NCI-H460 (cell line): ENCODE measurements at places on chromosomes 11 and 22. TPM values are rescaled to one million over a fixed set of nuclear protein-coding genes. Genes with fewer than 3 reads are reported as not detected.

DNA sequence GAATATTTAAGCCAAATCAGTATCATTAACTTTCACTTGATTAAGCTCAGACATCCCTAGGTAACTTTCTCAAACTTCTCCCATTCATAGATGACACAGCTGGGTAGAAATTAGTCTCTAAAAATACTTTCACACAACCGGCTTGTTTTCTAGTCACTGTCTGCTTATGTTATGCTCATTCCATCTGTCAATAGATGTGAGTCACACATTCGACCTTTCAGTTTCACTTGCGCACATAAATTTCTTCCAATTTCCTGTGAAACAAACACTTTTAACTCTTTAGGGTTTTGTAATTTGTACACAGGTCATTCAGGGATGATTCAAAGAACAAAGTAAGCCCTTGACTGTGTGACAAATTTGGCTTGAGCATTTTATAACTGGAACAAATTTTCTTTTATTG, 723.0 kb downstream of the KCNA4 start:
- DNase-seq: peak; percentile 44

DNA sequence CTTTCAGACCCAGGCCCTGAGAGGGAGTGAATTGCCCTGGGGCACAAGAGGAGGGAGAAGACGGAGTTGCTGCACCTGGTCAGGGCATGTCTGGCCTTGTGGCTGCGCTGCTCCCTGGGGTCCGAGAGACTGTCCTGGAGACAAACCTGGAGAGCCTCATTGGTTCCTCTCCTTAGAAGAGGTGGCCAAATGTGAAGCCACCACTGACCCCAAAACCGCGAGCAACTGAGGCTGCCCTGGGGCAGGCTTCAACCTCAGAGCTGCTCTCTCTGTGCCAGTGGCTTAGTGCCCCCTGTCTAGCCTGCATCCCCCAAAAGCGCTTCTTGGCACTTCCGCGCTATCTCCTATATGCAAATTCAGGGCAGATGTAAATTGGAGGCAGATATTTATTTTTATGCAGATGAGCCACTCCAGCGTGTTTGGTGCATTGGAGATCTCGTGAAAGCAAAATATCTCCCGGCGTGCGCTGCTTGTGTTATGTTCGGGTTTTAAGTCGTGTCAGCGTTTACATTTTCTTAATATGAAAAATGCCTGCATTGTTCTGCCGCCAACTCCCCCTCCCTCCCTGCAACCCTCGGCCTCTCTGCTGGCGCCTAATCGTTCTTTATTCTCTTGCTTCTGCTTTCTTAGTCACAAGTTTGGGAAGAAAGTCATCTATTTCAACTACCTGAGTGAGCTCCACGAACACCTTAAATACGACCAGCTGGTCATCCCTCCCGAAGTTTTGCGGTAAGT, 69.5 kb downstream of the ARHGAP8 start:
- no peak for DNase-seq

- DNase-seq: no peak
These were observed 99.0 kb downstream of the BRD1 start for GRCh38 chr22:49728570-49729271.

DNA sequence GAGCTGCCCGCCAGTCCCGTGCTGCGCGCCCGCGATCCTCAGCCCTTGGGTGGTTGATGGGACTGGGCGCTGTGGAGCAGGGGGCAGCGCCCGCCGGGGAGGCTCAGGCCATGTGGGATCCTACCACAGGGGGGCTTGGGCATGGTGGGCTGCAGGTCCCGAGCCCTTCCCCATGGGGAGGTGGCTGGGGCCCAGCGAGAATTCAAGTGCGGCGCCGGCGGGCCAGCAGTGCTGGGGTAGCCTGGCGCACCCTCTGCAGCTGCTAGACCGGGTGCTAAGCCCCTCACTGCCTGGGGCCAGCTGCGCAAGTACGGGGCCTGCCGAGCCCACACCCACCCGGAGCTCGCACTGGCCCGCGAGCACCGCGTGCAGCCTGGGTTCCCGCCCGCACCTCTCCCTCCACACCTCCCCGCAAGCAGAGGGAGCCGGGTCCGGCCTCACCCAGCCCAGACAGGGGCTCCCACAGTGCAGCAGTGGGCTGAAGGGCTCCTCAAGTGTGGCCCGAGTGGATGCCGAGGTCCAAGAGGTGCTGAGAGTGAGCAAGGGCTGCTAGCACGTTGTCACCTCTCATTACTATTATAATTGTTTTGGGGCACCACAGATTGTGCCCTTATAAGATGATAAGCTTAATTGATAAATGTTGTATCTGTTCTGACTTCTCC, 333.2 kb downstream of the CASP12 start:
- DNase-seq: no peak

DNA sequence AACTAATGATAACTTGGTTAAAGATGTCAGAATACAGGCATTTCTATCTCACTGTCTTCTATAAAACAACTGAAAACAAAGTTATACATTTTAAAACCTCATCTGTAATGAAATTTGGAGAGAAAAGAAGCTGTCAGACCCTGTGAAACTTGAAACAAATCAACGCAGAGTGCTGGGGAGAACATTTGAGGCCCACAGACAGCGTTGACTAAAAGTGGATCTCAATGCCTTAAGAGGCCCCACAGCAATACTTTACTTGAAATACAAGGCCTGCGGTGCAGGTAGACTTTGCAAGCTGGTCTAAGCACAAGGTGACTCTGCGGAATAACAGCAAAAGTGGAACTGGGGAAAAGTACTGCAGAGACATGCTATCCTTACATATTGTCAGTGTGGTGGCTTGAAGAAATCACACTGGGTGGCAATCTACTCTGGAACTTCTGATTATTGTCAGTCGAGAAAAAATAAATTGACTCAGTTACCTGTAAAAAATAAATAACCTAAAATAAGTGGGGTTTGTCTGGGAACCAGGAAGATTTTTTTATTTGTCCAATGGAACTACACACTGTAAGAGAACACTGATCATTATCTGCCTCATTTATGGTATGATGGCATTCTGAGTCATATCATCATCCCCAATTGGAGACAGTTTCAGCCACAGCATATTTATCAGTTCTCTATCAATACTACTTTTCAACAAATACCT, 138.9 kb downstream of the LUZP2 start:
- DNase-seq: no peak

GRCh38 chr11:9001736-9002135, 2.1 kb downstream of the NRIP3 start:
- DNase-seq: peak; percentile 78

GRCh38 chr11:10072142-10072541, 221.9 kb downstream of the SBF2 start:
- no peak for DNase-seq

Gene TSSK2
- total RNA-seq: not detected in 2 replicates

DNA sequence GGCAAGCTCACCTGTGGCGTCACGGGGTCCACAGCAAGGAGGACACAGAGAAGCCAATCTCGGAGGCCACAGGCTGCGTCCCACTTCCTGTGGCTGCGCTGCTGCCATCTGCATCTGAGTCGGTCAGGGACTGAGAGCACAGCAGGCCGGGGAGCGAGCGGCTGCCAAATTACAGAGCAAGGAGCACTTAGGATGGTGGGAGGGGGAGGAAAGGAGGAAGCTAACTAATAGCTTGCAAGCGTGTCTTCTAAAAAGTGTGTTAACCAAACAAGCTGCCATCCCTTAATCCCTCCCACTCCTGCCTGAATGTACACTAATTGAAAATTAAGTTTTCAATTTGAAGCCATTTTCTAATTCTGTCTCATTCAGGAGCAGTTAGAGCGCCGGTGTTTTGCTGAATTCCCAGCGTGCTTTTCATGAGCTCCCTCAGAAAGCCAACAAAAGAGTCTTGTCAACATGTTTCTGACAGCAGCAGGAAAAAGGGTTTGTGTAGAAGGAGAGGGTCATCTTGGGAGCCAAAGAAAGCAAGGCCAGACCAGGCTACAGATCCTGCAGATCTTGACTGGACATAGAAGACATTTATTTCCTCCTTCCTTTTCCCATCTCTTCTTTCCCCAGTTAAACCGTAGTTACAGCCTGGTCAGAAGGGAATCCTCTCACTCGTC, 42.4 kb upstream of the API5 start:
- DNase-seq: no peak

Gene ADORA2A
- 0.72 and 0.95 TPM in 2 replicates for total RNA-seq

GRCh38 chr22:36935313-36935610, 21.8 kb downstream of the CSF2RB start:
- DNase-seq: no peak

- DNase-seq: no peak
These were observed 895 bp downstream of the TEAD1 start for GRCh38 chr11:12674936-12675696.

- no peak for DNase-seq
These were observed 26.4 kb upstream of the ADORA2A start for GRCh38 chr22:24400726-24401596.

GRCh38 chr22:43478621-43479300, 66.9 kb downstream of the MPPED1 start:
- DNase-seq: no peak

DNA sequence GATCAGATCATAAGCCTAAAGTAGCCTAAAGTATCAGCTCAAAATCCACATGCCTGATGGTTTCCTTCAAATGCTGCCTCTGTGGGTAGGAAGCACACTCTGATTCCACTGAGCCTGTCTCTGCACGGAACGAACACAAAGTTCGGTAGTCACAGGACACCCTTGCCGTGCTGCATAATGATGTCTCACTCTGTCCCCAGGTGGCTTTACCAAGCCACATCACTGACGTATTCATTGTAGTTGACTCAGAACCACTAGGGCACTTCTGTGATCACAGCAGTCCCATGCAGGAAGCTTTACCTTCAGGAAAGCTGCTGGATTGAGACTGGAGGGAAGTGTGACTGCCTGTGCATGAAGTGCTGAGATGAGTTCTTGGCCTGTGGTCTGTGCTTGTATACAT, 147.7 kb downstream of the ATXN10 start:
- DNase-seq: no peak

- no peak for DNase-seq
These were observed 86.1 kb upstream of the ZBED5 start for GRCh38 chr11:10943968-10944367.

DNA sequence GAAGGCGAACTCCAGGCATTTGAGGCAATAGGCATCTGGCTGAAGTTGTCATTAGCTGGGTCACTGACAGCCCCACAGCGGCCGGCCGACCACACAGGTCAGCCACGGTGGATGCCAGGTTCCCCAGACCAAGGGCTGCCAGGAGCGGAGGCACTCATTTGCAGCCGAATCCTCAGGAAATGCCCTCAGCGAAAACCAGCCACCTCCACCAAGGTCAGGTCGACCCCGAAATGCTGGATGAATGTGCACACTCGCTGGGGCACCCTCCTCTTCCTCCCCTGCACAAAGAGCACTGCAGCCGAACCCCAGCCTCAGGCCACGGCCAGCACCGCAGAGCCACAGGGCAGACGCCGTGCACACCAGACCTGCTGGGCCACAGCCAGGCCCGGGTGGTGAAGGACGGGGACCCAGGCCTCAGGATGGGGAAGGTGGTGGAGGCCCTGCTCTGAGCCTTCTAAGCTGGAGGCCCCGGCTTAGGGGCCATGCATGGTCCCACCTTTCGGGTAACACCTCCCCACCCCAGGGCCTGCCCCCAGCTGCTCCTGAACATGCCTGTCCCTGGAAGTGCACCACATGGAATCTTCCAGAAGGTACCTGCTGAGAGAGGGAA, 206.0 kb downstream of the BRD1 start:
- DNase-seq: no peak

Gene KIF18A
- 35.0 and 35.1 TPM in 2 replicates for total RNA-seq

Gene FAM181B
- not detected in 2 replicates for total RNA-seq

- DNase-seq: no peak
These were observed 33.5 kb downstream of the SPECC1L start for GRCh38 chr22:24304062-24304675.

DNA sequence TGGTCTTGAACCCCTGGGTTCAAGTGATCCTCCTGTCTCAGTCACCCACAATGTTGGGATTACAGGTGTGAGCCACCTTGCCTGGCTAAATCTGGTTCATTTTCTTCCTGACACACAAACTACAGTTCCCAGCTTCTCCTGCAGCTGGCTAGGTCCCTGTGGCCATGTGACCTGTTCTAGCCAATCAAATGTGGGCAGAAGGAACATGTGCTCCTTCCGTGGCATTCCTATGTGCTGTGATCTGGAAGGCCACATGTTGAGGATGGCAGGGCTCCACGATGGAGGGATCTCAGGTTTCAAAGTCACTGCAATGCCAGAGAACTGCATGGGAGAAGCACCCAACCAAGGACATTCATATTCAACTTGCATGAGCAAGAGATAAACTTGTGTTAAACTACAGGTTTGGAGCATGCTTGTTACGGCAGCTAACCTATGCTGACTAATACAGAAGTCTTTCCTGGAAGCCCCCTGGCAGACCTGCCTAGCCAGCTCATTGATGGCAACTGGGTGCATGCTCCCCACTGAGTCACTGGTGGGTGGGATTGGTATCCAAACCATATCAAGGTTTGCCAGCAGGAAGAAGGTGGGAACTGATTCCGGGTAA, 86.0 kb downstream of the RPS6KA4 start:
- DNase-seq: no peak

DNA sequence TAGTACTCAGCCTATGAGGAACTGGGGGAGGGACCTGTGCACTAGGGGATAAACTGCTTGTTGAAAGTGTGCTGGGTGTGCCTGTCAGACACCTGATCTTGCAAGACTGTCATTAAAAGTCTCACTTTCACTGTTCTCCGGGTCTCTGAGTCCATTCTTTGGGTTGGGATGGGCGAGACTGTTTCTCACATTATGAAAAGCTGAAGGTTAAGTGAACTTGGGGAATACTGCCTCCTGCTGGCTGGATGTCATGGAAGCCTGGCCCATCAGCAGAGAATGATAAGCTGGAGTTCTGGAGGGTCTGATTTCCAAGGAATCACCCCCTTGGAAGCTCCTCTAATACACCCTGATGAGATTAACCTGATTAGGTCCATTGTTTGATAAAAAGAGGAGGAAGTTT, 9.0 kb upstream of the VPREB1 start:
- DNase-seq: no peak

Gene MRGPRX3
- 0.23 and 0.57 TPM in 2 replicates for total RNA-seq

- no peak for DNase-seq
These were observed 49.2 kb upstream of the POU2AF1 start for GRCh38 chr11:111428113-111428876.

Gene PACSIN2
- 29.9 and 31.5 TPM in 2 replicates for total RNA-seq

DNA sequence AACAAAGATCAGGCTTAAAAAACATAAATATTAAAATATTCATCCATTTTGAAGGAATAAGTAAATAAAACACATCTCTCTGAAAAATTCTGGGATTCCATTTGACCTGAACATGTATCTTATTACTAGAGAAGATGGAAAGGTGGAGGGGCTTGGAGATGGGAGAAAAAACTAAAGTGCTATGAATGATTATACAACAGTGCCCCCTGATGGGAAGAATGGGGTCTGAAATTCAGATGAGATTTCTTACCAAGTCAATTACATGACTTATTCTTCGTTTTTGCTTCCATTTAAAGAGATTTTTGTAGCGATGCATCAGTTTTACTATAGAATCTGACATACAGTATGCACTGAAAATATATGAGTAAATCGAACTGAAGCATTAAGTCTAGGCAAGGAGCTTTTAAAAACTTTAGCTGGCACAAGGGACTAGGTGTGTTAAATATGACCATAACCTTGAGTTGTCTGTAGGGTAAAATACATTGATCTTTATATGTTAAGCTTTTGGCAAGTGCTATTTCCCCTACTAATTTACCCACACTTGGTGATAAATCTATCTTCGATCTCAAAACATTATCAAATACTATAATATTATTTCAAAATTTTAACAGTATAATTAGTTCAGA, 718.8 kb downstream of the CNTN5 start:
- peak; percentile 30 for DNase-seq

Gene LMO2
- total RNA-seq: 0.20 TPM in 1 of 2 replicates, not detected in the other

GRCh38 chr11:130581646-130582045, 133.2 kb downstream of the ADAMTS15 start:
- DNase-seq: no peak
